ENCODE measurements at places on chromosomes 13 and 19. TPM values are rescaled to one million over a fixed set of nuclear protein-coding genes. Genes with fewer than 3 reads are reported as not detected.
A peak's percentile ranks its signal among the peaks of the same experiment; 100 is the strongest.

- H3K27me3 ChIP-seq: no peaks in the 10 kb centered on the region
- DNase-seq: peak; percentile 31
- H3K36me3 ChIP-seq: no peaks in the 10 kb centered on the region
- peak overlapping the region; percentile 78 for H3K27ac ChIP-seq
- peaks cover 39% of the 10 kb centered on the region for H3K4me1 ChIP-seq
Measured at GRCh38 chr13:40787062-40787461, 2.3 kb upstream of the SLC25A15 start.

DNA sequence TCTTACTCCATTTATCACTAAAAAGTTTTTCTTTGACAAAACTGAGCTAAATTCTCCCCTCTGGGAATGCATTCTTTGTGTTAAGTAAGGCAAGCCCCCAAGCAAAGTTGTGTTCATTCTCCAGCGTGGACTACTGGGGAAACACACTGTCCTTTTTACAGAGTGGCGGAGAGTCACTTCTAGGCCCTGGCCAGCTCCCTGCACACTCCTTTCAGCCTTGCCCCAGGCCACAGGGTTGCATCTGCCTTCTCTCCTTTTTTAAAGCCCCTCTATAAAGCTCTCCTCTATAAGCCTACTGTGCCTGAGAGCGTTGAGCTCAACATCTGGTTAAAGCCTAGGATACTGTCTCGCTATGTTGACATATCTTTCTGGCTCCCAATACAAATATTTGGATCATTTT is 803.4 kb downstream of the PCDH17 start:
- H3K36me3 ChIP-seq: no peaks in the 10 kb centered on the region
- no peaks in the 10 kb centered on the region for H3K27me3 ChIP-seq
- no peaks in the 10 kb centered on the region for H3K4me1 ChIP-seq
- H3K27ac ChIP-seq: no peak overlapping the region

DNA sequence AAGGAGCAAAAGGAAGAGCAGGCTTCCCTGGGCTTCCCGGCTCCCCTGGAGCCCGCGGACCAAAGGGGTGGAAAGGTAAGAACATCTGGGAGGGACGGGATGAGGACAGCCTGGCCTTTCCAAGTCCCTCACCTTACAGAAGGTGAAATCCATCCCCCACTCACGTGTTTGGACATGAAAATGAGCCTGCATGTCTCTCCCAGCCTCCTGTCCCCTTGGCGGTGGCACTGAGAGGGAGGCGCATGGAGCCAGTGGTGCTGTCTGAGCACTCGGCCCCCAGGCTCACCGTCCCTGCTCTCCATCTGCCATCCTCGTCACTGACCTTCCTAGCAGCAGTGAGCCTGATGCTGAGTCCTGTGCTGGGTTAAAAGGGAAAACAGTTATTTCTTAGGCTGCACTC is 104.2 kb downstream of the RAB20 start:
- H3K36me3 ChIP-seq: no peaks in the 10 kb centered on the region
- H3K4me1 ChIP-seq: peaks cover 5% of the 10 kb centered on the region
- H3K4me3 ChIP-seq: no peak overlapping the region
- peaks cover 30% of the 10 kb centered on the region for H3K27me3 ChIP-seq
- no peak for DNase-seq

Gene TEAD2
- not detected for total RNA-seq

Gene CELF5
- total RNA-seq: 0.42 TPM

Gene ATP8B3
- total RNA-seq: 12.1 TPM

DNA sequence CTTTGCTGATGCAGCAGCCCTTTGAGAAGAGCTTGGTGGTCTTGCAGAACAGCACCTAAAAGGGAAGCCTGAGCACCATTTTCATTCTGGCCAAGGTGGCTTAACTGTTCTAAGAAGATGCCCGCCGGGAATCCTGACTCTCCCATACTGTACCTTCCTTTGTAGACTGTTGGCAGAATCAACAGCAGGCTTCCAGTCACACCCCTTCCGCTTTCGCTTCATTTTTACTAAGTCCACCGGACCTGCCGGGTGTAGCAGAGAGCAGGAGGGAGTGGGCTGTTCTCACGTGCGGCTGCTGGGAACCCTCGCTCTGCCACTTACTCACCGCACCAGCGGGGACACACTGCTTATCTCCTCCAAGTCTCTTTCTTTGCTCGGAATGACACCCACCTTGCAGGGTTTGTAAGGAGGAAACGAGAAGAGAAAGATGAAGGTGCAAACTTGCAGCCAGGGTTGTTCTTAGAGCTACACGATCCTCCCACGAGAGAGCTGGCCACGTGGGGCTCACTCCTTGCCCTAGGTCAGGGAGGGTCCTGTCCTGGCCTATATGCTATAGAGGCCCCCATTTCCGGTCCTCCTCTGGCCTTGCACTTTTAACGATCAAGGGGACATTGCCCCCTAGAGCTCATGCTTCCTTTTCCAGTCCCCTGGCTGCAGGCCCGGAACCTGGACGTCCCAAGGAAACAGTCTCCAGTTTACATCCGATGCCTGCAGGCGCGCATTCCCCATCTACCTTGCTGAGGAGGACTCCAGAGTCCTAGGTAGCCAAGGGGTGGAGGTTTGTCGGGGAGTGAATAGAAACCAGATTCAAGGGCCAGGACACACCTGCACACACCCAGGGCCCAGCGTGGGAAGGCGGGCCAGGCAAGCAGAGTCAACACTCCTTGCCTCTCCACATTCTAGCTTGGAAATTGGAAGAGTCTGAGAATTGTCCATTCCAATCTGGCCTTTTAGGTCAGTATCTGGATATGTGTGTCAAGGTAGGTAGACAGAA is 453.6 kb downstream of the IRS2 start:
- H3K4me1 ChIP-seq: no peaks in the 10 kb centered on the region
- no peak for DNase-seq
- H3K27ac ChIP-seq: no peak overlapping the region
- no peak overlapping the region for H3K4me3 ChIP-seq

DNA sequence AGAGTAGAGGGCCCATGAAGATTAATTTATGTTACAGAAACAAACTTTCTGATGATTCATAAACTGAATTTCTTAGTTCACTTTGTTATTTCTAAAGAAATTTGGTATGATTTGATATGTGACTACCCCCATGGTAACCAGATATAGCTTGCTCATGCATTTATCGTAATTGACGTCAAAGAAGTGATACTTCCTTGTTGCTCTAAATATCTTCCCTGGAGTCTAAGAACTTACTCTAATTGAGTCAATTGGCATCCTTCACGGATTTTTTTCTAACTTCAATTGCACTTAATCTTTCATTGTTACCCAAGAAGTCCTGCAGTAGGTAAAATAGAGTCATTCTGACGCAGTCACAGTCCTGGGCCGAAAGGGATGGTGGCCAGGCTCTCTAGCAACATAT is 240.9 kb downstream of the GPC5 start:
- H3K27me3 ChIP-seq: no peaks in the 10 kb centered on the region
- no peak for DNase-seq
- H3K4me1 ChIP-seq: no peaks in the 10 kb centered on the region
- no peaks in the 10 kb centered on the region for H3K36me3 ChIP-seq
- no peak overlapping the region for H3K4me3 ChIP-seq

Gene NFIC
- 19.8 TPM for total RNA-seq

Gene SLC44A2
- total RNA-seq: 131 TPM

GRCh38 chr13:73496711-73497110 is 437.9 kb downstream of the KLF5 start:
- no peaks in the 10 kb centered on the region for H3K4me1 ChIP-seq
- no peaks in the 10 kb centered on the region for H3K36me3 ChIP-seq
- no peak overlapping the region for H3K27ac ChIP-seq
- DNase-seq: no peak

DNA sequence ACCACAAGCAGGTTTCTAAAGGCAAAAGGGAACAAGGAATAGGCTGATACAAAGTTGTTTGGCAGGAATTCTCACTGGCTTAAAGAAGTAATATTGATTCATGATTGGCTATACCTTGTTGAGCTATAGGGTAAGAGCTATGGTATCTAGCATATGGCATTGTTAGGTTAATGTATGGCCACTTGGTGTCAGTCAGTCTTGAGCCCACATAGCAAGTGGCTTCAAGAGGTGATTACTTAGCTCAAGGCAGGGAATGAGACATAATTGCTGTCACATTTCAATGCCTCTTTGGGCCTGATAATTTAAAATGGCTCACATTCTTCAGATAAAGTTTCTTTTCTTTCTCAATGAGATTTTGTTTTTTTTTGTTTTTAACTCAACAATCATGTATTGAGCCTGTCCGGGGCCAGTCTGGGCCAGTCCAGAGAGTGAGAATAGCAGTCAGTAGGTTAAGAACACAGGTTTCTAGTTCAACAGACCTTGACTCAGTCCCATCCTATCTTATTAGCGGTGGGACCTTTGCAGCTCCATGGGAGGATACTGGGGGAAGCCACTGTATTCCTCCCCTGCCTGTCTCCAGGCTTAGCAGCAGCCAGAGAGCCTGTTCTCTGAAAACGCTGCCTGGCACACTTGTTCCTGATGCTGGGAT is 45.8 kb upstream of the RCBTB2 start:
- H3K4me3 ChIP-seq: no peak overlapping the region
- H3K27ac ChIP-seq: no peak overlapping the region
- H3K27me3 ChIP-seq: peaks cover 46% of the 10 kb centered on the region

DNA sequence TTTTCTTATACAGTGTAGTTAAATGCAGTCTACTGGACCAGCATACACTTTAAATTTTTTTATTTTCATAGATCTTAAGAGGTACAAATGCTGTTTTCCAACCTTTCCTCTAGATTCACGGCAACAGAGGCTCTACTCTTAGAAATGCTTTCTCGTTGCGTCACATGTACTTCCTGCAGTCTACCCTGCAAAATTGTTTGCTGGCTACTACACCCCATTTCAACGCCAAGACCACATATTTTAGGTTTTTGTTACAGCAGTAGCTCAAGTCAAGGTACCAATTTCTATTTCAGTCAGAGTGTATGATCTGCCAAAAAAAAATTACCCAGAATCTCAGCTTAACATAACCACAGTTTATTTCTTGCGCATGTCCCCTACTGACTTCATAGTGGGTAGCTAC is 94.1 kb downstream of the TNFSF13B start:
- H3K4me3 ChIP-seq: no peak overlapping the region
- peaks cover 10% of the 10 kb centered on the region for H3K27me3 ChIP-seq
- no peak overlapping the region for H3K27ac ChIP-seq
- no peaks in the 10 kb centered on the region for H3K36me3 ChIP-seq
- no peaks in the 10 kb centered on the region for H3K4me1 ChIP-seq

Data from activated T-cell treated with anti-CD3 and anti-CD28 coated beads, Interleukin-2, amount 50 U/mL, for 72 hours (primary cell).